Endothelial cell (in vitro differentiated cells): ENCODE measurements at places on chromosomes 16 and 17. TPM values are rescaled to one million over a fixed set of nuclear protein-coding genes. Genes with fewer than 3 reads are reported as not detected.

The TAC4 gene
- total RNA-seq = not detected

The ABCC11 gene
- 0.72 TPM for total RNA-seq

The TMEM238L gene
- not detected for total RNA-seq

The UMOD gene
- not detected for total RNA-seq

The TPSB2 gene
- total RNA-seq = not detected

The SLC9A5 gene
- total RNA-seq = 17.2 TPM

The NGFR gene
- total RNA-seq = 4.5 TPM

The IL34 gene
- total RNA-seq = 1.6 TPM

The PCGF2 gene
- total RNA-seq = 79.4 TPM

The ABCA10 gene
- total RNA-seq = 0.90 TPM

DNA sequence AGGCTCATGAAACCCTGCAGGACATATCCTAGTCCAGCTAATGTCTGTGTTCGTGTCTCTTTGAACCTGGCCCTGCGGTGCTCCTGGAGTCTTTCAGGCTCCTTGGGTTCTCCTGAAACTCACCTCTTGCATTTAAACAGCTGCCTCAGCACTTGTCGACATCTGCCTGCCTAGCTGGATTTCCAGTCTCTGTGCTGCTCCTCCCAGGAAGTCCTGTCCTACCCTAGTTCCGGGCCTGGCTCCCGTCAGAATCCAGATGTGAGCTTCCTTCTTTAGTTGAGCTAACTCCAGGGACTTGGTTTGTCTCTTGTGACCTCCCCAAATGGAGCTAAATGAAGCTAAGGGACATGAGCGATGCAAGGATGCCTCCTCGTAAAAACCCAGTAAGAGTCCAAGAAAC, 155.2 kb upstream of the PIRT start:
- H3K27me3 ChIP-seq = peaks cover 7% of the 10 kb centered on the region
- H3K4me1 ChIP-seq = peaks cover 2% of the 10 kb centered on the region

DNA sequence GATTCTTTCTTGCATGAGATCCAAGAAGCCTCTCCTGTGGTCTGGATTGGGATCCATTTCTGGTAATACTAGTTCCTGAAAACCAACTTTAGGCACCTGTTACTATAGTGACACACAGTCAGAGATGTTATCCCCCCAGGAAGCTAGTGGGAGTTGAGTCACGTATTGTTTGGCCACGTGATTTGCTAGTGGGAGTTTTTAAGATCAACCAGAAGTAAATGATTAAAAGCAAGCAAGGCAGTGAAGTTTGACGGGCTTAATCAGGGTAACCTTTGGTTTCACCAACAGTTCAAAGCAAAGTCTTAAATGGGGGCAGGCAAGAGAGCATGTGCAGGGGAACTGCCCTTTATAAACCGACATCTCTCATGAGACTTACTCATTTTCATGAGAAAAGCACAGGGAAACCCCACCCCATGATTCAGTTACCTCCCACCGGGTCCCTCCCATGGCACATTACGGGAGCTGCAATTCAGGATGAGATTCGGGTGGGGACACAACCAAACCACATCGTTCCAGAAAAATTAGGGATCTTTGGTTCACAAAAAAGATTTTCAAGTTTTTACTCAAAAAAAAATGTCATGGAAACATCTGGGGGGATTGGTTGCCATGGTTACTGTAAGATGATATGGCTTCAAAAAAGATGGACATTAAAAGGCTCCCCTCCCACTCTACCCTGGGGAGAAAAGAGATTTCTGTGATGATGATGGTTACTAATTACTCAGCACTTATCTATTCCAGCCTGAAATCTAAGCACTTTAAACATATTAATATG, 483.1 kb upstream of the ERCC4 start:
- H3K27me3 ChIP-seq = no peaks in the 10 kb centered on the region
- no peak overlapping the region for H3K4me3 ChIP-seq
- H3K27ac ChIP-seq = no peak overlapping the region
- H3K36me3 ChIP-seq = no peaks in the 10 kb centered on the region
- no peaks in the 10 kb centered on the region for H3K4me1 ChIP-seq
- no peak for DNase-seq

- H3K36me3 ChIP-seq = no peaks in the 10 kb centered on the region
- peak overlapping the region; percentile 72 for H3K27ac ChIP-seq
- H3K4me1 ChIP-seq = peaks cover 59% of the 10 kb centered on the region
- no peak for DNase-seq
Observed at GRCh38 chr17:48441231-48441711, 11.3 kb upstream of the SKAP1 start.

DNA sequence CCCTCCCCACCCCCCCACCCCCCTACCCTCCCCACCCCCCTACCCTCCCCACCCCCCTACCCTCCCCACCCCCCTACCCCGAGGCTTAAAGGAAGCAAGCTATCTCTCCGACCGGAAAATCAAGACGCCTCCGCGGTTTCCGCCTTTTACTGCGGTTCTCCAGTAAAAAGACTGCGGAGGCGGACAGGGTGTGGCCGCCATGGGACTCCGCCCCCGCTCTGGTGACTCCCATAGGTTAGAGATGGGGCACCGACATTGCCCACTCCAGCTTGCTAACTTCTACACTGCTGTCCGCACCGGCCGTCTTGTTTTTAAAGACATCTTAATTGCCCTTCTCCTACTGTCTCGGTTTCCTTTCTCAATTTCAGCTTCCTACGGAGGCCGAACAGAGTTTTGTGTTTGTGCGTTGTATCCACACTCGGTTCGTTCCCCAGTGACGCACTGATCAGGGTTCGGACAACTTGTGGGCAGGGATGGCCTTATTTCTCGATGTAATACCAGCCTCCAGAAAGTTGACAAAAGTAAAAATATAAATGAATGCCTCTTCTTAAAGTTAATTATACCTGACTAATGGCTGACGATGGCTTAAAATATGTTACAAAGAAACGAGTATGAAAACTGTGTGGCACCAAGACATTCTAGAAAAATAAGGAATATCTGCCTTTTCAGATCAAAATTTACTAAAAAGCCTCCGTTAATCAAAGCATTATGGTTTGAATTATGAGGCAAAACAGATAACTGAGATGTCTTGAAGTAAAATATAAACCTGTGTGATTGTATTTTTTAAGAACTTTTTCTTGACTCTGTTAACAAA, 1.1 kb upstream of the ZNF200 start:
- H3K4me3 ChIP-seq = peak overlapping the region; percentile 86
- H3K27ac ChIP-seq = peak overlapping the region; percentile 79
- H3K27me3 ChIP-seq = peaks cover 3% of the 10 kb centered on the region
- peak; percentile 8 for DNase-seq
- peaks cover 7% of the 10 kb centered on the region for H3K4me1 ChIP-seq
- peaks cover 32% of the 10 kb centered on the region for H3K36me3 ChIP-seq

GRCh38 chr16:64705443-64705842, 416.4 kb downstream of the CDH11 start:
- no peak overlapping the region for H3K4me3 ChIP-seq
- H3K27ac ChIP-seq = no peak overlapping the region
- no peaks in the 10 kb centered on the region for H3K27me3 ChIP-seq
- H3K36me3 ChIP-seq = no peaks in the 10 kb centered on the region
- DNase-seq = no peak

DNA sequence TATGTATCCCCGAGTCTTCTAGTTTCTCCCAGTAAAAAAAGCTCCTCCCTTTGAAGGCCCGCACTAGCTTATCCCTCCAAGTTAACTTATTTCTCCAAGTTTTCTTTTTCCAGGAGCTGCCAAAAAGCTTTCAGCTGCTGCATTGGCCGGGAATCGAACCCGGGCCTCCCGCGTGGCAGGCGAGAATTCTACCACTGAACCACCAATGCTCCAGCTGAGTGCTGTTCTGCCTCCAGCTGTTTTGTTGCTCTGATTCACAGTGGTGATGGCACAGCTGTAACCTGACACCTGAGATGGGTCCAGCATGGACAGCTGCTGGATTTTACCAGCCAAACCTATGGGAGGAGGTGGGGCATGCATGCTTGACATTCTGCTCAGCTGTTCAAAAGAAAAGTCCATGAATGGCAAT, 22.1 kb downstream of the VAC14 start:
- H3K27ac ChIP-seq = no peak overlapping the region
- peaks cover 12% of the 10 kb centered on the region for H3K4me1 ChIP-seq
- no peak overlapping the region for H3K4me3 ChIP-seq
- peak; percentile 58 for DNase-seq

DNA sequence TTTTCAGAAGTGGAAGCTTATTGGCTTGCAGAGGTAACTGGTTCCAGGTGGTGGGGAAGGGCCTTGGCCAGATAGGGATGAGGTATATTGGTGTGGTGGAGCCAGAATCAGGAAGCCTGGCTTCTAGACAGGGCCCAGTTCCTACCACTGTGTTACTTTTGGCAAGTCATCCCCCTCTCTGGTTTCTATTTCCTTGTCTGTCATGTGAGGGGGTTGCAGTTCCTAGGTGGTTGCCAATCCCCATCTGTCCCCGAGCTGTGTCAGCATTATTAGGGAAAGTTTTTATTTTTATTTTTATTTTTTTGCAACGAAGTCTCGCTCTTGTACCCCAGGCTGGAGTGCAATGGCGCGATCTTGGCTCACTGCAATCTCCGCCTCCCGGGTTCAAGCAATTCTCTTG, 3.0 kb downstream of the SMCR8 start:
- peaks cover 50% of the 10 kb centered on the region for H3K4me1 ChIP-seq
- peaks cover 12% of the 10 kb centered on the region for H3K27me3 ChIP-seq
- no peak for DNase-seq
- no peak overlapping the region for H3K4me3 ChIP-seq
- H3K36me3 ChIP-seq = peaks cover 18% of the 10 kb centered on the region
- H3K27ac ChIP-seq = no peak overlapping the region

DNA sequence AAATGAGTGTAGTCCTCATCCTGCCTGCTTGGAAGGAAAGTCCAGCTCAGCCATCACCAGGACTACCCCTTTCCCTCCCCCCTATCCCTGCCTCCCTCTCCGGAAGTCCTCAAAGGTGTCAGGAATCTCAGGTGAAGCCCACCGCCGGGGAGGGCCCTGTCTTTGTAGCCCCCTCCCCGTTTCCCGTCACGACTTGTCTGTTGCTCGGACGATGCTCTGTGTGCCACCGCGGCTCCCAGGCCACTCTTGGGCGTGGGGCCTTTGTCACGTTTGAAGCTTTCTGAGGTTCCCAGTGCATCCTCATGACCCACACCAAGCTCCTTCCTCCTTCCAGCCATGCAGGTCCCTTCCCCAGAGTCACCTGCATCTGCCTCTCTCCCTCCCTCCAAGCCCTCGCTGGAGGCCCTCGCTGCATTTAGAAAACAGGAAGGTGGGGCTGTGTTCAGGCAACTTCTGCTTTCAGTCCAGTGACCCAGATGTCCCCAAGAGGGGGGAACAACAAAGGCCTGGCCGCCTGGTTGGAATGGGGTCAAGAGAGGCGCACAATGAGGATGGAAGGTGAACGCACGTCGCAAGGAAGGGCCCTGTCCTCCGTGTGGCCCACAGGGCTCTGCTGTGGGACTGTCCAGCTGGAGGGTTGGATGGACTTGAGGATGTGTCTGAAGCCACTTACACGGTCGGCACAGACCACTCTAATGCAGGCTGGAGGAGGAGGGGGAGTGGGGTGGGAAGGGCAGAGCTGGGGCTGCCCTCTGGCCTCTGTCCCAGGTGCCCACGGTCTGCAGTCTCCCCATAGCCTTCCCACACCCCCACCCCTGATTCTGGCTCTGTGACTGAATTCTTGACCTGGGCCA, 59.9 kb downstream of the OR1D5 start:
- H3K4me3 ChIP-seq = no peak overlapping the region
- H3K4me1 ChIP-seq = peaks cover 14% of the 10 kb centered on the region
- peaks cover 6% of the 10 kb centered on the region for H3K36me3 ChIP-seq
- no peak for DNase-seq
- H3K27ac ChIP-seq = no peak overlapping the region
- H3K27me3 ChIP-seq = peaks cover 10% of the 10 kb centered on the region

DNA sequence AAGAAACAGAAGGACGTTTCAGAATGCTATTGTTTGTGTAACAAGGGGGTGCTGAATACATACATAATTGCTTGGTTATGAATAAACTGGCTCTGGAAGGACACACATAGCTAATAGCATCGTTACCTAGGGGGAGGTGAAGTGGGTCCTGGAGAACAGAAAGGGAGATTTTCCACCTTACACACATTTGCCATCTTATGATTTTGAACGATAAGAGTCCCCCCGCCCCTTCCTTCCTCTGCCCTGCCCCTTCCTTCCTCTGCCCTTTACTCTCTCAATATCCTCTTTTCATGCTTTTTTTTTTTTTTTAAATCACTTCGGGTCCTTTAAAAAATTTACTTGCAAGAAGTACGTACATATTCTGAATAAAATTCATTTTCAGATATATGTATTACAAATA, 902 bp upstream of the DHRS7B start:
- H3K27ac ChIP-seq = peak overlapping the region; percentile 99
- DNase-seq = no peak
- peaks cover 4% of the 10 kb centered on the region for H3K27me3 ChIP-seq
- H3K36me3 ChIP-seq = no peaks in the 10 kb centered on the region
- H3K4me1 ChIP-seq = peaks cover 34% of the 10 kb centered on the region

GRCh38 chr16:80189476-80190175, 351.2 kb upstream of the DYNLRB2 start:
- H3K27me3 ChIP-seq = no peaks in the 10 kb centered on the region
- H3K4me3 ChIP-seq = no peak overlapping the region
- peaks cover 4% of the 10 kb centered on the region for H3K4me1 ChIP-seq
- no peak overlapping the region for H3K27ac ChIP-seq
- H3K36me3 ChIP-seq = no peaks in the 10 kb centered on the region
- no peak for DNase-seq
